ENCODE measurements at places on chromosomes 5 and 9.

GRCh38 chr9:108272349-108272899 lies 583.4 kb downstream of the ACTL7B start:
- DNase-seq = no peak

GRCh38 chr5:72138943-72139521 lies 31.8 kb downstream of the MAP1B start:
- no peak for DNase-seq

DNA sequence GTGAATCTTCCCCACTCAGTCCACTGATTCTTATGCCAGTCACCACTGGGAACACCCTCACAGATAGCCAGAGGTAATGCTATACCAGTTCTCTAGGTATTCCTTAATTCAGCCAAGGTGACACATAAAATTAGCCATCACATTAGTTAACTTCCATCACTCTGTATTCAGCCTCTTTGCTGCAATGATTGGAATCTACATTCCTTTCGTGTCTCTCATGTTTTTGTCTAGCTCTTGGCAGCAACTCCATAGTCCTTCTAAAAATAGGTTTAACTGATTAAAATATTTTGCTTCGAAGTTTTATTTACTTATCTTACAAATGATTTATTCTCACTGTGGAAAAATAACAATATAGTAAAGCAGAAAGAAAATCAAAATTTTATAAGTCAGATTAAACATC lies 19.6 kb upstream of the RNF20 start:
- DNase-seq = no peak

- DNase-seq = no peak
These were observed 37.5 kb downstream of the TJP2 start for GRCh38 chr9:69211424-69212036.

DNA sequence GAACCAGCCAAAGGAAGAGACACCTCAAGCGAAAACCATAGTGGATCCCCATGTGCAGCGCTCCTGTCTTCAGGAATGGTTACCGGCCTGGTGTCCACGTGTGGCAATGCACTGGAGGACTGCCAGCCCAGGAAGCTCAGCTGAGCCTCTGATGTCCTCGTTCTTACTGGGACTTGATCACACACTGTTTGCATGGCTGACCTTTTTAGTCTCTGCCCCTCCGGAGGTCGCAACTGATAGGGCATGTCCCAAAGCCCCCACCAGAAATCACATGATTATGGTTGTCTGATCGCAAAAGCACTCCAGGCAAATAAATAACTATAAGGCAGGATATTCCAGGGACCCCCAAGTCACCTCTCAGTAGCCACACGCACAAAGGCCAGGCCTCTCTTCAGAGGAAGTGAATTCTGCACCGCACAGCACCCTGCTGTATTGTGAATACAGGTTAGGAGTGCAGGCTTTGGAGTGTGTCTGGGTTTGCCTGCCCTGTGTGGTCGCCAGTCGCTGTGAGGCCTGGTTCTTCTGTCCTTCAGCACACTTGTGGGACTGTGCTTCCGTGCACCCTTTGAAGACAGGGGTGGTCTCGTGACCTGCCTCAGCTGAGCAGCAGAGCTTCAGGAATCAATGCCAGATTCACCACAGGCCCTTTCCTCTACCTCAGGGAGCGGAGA lies 13.4 kb upstream of the HABP4 start:
- DNase-seq = no peak

DNA sequence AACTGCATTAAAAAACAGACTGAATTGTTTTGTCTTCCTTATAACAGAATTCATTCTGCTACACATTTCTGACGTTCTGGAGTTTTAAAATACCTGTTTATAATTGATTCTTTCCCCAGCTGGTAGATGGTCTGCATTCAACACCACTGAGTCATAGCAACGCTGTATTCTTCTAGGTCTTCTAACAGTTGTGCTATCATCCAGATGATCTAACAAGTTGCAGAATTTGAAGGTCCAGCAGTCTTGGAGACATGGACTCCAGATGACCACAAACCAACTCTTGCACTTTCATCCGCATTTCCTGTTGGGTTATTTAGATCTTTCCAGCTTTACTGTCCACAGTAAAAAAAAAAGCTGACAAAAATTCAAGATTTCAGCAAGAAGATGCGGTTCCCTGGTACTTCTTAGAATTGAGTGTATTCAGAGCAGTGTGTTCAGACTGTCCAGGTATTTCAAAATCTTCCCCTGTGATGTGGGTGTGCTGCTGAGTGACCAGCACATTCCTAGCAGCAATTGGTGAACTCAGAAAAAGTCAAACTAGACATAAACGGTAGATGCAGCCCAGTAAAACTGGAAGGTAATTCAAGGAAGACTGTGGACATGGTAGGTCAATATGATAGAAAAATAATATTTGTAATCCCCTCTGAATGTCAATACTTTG lies 50.2 kb downstream of the CSNK1A1 start:
- no peak for DNase-seq

- DNase-seq = peak; percentile 17
These were observed 26.6 kb downstream of the NR5A1 start for GRCh38 chr9:124480621-124480981.

- no peak for DNase-seq
These were observed 16.7 kb upstream of the TNPO1 start for GRCh38 chr5:72799721-72800120.

GRCh38 chr9:138058181-138058580 lies 180.6 kb downstream of the CACNA1B start:
- DNase-seq = no peak

GRCh38 chr9:86907346-86907745 lies 40.0 kb downstream of the GAS1 start:
- no peak for DNase-seq

DNA sequence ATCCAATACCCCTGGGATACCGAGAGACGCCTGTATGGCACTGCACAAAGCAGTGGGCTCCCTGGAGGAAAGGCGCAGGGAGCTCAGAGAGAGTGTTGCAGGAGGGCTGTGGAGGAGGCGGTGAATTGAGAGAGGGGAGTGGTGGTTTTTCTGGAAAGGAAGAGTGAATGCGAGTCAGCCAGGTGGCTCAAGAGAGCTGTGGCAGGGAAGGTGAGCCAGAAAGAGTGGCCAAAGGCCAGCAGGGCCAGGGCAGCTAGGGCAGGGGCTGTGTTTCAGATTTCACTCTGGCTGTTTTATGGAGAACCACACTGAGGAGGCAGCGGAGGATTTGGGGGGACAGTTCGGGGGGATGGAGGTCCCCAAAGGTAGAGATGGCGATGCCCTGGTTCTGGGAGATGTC lies 13.0 kb upstream of the DAB2IP start:
- no peak for DNase-seq

DNA sequence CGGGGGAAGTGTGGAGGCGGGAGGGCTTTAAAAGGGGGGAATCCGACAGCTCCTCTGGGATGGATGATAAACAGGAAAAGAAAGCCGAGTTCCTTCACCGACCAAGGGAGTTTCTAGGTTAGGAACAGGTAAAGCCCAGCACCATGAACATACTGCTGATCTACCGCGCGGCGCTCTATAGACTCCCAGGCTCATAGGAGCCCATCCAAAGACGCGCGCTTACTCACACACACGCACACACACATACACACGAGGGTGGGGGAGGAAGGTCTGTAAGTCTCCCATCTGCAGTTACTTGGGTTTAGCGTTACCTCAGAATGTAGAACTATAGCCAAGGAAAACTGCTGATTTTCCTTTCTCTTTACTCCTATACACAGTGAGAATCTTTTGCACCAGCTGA lies 2.6 kb upstream of the GABRB2 start:
- peak; percentile 77 for DNase-seq

DNA sequence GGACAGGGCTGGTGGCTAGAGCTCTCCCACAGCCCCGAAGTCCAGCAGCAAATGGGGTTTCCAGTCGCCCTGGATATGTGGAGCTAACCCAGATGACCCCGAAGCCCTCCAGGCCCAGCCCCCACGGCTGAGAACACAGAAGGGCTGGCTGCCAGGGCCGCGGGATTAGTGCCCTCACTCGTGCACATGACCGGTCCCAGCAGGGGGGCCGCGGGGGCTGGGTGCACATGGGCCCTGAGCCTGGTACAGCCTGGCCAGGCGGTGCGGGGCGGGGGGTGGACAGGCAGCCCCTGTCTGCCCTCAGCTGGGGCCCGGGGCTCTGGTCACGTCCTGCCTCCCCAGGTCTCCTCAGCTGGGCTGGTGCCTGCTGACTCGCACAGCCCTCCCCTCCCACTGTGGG lies 5.9 kb downstream of the SSNA1 start:
- DNase-seq = no peak

DNA sequence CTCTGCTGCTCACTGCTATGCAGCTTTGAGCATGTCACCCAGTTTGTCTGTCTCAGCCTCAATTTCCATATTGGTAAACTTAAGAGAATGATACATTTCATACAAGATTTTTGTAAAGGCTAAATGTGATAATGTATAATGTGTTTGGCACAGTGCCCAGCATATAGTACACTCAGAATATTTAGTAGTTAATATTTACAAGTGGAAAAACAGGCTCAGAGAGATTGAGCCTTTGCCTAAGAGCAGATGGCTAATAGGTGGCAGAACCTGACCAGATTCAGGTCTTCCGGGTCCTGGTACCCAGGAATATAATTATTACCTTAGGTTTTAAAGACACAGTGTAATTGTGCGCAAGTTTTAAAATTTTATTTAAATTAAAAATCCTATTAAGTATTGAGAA lies 46.8 kb upstream of the KIAA1958 start:
- DNase-seq = no peak

DNA sequence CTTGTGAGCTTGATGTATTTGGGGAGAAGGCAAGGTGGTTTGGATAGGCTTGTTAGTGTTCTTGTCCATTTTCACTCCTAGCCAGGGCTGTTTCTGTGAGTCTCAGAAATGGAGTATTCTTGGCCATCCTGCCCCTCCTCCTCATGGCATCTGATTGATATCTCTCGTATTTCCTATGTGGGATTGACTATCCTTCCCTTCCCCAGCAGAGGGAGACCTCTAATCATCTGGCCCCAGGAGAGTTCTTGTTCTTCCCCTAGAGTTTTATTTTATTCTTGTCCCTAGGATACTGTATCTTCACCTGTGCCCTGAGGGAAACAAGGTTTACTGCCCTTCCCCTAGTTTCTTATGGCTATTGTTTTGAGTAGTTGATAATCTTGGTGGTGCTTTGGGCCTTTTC lies 114.4 kb downstream of the VPS13A start:
- DNase-seq = no peak

DNA sequence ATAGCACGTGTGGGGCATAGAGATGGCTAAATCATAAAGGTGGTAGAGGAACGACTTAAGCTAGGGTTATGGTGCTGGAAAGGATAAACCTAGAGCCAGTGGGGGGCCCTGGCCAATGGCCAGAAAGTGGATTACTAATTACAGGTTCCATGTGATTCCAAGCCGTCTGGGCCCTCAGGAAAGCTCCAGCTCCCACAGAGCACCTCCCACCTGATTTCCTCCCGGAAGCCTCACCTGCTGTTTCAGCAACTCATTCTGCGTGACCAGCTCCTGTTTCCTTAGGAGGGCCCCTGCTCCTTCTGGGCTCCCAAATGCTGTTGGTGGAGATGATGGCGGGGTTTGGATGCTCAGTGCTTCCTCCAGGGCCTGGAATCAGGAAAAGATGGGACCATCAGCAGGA lies 16.2 kb downstream of the GPX3 start:
- no peak for DNase-seq

DNA sequence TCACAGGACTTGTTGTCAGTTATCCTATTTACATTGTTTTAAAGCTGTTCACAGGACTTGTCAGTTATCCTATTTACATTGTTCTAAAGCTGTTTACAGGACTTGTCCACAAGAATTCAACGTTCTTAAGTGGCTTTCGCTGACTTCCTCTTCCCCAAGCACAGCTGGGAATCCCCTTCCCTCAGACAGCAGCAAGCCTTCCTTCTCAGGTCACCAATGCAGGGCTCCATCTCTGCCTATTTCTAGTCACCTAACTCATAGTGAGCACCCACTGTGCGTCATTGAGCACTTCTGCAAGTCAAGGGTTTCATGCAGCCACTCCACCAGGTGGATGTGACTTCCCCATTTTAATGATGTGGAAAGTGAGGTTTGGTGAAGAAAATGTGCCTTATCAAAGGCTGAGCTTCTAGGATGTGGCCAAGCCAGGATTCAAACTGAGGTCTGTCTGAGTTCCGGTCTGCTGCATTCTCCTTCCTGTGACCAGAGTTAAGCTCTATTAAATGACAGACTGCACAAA lies 109.8 kb upstream of the ZNF462 start:
- no peak for DNase-seq

DNA sequence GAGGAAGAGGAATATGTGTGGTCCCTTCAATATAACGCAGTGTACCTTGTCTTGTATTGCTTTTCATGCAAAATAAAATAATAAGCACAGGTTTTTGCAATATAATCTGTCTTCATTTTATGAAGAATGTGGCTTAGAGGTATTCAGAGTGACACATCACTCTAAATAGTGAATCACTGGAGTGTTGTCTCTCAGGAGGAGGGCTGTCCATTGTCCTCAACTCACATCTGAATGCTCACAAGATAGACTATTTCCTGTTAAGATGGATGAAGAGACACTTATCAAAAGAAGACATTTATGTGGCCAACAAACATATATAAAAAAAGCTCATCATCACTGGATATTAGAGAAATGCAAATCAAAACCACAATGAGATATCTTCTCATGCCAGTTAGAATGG lies 1147.5 kb upstream of the C9orf72 start:
- DNase-seq = no peak

DNA sequence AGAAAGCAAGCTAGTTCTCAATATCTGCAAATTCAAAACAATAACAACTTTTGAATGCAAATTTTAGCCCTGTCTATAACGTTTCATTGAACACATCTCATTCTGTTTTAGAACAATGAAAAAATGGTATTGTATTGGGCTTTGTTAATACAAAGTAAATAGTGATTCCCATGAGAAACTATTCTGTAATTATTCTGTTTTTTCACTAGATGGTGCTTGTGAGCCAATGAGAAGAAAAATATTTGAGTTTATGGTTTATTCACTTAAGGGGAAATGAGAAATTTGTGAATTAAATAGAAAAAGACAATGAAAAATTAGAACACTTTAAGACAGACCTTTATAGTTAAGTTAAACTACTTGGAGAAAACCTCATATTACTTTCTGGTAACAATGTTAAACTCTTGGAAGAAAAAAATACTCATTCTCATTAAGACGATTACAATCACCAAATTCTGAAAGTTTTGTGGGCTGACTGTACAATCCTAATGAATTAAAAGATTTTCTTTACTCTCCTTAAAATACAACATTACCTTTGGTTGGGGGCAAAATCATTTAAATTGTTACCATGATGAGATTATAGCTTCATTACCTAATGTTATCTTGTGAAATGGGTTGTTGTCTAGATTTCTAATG lies 127.0 kb downstream of the NNT start:
- DNase-seq = no peak

- DNase-seq = no peak
These were observed 6.4 kb upstream of the GLIS3 start for GRCh38 chr9:4306066-4306776.

- no peak for DNase-seq
These were observed 122.1 kb downstream of the NTRK2 start for GRCh38 chr9:84791643-84792042.

Data from left hindlimb (tissue), 1 donor.